ENCODE measurements at places on chromosomes 5 and 9. TPM values are rescaled to one million over a fixed set of nuclear protein-coding genes. Genes with fewer than 3 reads are reported as not detected.
A peak's percentile ranks its signal among the peaks of the same experiment; 100 is the strongest.

DNA sequence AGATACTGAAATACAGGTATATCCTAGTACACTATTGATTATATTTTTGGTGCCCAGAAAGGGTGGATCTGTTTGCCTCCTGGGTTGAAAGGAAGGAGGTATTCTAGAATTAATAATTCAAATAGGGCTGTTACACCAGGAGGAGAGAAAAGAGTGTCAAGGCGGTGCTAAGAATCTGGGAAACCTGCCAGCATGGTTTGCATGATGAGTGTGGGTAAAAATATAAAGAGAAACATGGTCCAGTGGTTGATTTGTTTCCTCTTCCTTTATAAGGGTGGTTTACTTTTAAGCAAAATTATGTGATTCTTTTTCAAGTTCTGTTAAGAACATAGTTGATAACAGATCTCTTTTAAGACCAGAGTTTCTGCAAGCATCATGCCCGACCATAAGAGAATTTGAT, 69.4 kb upstream of the NFIB start:
- H3K36me3 ChIP-seq: no peaks in the 10 kb centered on the region
- H3K27me3 ChIP-seq: peaks cover 22% of the 10 kb centered on the region
- H3K27ac ChIP-seq: no peak overlapping the region
- no peak for DNase-seq
- H3K4me1 ChIP-seq: no peaks in the 10 kb centered on the region
- no peak overlapping the region for H3K4me3 ChIP-seq

DNA sequence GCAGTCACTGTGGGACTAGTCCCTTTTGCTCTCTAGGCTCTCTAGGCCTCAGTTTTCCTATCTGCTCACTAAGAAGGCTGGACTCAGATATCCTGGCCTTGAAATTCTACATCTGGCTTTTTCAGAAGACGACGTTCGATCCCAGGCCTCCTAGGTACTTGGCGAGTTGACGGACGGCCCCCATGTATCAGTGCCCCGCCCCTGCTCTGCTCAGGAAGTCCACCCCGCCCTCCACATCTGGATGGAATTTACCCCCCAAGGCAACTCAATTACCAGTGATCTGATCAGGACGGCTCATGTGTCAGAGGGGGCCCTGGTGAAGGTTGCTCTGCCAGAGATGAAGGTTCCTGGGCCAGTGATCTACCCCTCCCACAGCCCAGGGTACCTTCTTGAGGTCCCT, 44.1 kb upstream of the SYNPO start:
- no peaks in the 10 kb centered on the region for H3K4me1 ChIP-seq
- H3K27ac ChIP-seq: no peak overlapping the region
- peaks cover 12% of the 10 kb centered on the region for H3K27me3 ChIP-seq
- no peak overlapping the region for H3K4me3 ChIP-seq
- DNase-seq: no peak
- H3K36me3 ChIP-seq: no peaks in the 10 kb centered on the region

DNA sequence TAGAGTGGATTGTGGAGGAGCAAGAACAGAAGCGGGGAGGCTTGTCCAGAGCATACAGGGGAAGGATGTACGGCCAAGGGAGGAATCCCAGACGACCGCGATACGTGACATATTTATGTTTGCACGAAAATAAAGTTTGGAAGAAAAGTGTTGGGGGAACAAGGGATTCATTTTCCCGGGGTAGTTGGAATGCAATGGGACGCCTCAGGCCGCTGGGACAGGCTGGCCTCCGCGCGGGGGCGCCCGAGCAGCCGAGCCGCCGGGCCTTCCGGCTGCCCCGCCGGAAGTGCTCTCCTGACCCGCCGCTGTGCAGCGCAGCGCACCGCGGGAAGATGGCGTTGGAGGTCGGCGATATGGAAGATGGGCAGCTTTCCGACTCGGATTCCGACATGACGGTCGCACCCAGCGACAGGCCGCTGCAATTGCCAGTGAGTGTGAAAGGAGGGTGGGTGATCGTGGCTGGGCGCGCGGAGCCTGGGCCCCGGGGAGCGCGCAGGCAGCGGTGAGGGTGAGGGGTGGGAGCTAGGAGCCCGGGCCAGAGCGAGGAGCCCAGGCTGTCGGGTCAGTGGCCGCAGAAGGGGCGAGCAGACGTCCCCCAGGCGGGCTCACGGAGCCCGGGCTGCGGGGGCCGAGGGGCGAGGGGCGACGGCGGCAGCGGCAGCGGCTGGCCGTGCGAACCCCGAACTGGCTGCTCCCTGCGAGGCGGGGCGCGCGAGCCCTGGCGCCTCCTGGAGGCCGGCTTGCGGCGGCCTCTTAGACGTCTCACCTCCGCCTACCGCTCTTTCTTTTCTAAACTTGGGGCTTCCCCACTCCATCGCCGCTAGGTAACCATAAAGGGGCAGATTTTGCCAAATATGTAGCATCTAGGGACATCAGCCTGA, at the start of gene PHAX:
TSS of gene PHAX (plus strand) at position 317 of the 881 bp plus-strand sequence. CDS start at position 333, 16 bp downstream.
- peak within 1 kb of the TSS; percentile 97 for H3K4me3 ChIP-seq
- no peaks in the 10 kb centered on the region for H3K27me3 ChIP-seq
- H3K36me3 ChIP-seq: peaks cover 3% of the 10 kb centered on the region
- peak within 1 kb of the TSS; percentile 79 for H3K27ac ChIP-seq
- DNase-seq: peak; percentile 53

DNA sequence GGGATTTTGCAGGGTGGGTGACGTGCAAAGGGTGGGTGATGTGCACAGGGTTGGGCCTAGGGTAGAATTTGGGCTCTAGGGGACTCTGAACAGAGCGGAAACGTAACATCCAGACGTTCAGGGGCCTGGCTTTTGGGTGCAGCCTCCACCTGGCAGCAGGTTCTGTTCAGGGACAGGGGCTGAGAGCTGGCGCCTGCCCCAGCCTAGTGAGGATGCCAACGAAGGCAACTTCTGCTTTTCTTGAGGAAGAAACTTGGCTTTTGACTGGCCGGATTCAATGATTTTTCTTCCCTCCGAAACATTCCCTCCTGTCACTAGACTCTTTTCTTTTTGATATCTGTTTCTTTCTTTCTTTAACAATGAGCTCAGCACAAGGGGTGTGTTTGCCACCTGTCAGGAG, 38.6 kb upstream of the SLC6A19 start:
- peaks cover 3% of the 10 kb centered on the region for H3K4me1 ChIP-seq
- H3K27ac ChIP-seq: no peak overlapping the region
- H3K36me3 ChIP-seq: peaks cover 16% of the 10 kb centered on the region
- DNase-seq: no peak
- peaks cover 42% of the 10 kb centered on the region for H3K27me3 ChIP-seq
- no peak overlapping the region for H3K4me3 ChIP-seq

- no peaks in the 10 kb centered on the region for H3K36me3 ChIP-seq
- no peak overlapping the region for H3K4me3 ChIP-seq
Observed at GRCh38 chr5:84285641-84286637, 98.7 kb downstream of the EDIL3 start.

DNA sequence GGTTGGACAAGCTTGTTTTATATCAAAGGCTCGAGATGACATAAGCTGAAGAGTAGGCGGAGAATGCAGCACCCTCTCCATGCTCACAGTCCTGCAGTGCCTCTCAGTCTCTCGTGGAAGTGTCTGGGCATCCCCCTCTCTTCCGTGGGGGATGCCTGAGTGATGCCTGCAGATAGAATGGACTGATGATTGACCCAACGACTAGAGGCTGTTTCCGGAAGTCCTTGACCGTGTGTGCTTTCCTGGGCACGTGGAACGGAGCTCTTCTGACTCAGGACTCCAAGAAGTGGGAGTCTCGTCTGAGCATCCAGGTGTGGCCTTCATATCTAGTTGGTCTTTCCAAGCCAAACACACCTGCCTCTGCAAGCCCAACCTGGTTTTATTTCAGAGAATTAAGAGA, 241.8 kb upstream of the IRX2 start:
- H3K27ac ChIP-seq: no peak overlapping the region
- H3K4me1 ChIP-seq: no peaks in the 10 kb centered on the region
- H3K4me3 ChIP-seq: no peak overlapping the region
- no peaks in the 10 kb centered on the region for H3K36me3 ChIP-seq
- H3K27me3 ChIP-seq: no peaks in the 10 kb centered on the region
- DNase-seq: no peak

GRCh38 chr5:13278148-13278547, 666.3 kb downstream of the DNAH5 start:
- H3K4me3 ChIP-seq: no peak overlapping the region
- no peak for DNase-seq
- no peaks in the 10 kb centered on the region for H3K4me1 ChIP-seq
- no peaks in the 10 kb centered on the region for H3K27me3 ChIP-seq

GRCh38 chr9:93656426-93657239, 80.2 kb downstream of the PHF2 start:
- no peak overlapping the region for H3K4me3 ChIP-seq
- H3K27me3 ChIP-seq: no peaks in the 10 kb centered on the region
- peaks cover 4% of the 10 kb centered on the region for H3K4me1 ChIP-seq
- peaks cover 3% of the 10 kb centered on the region for H3K36me3 ChIP-seq
- no peak overlapping the region for H3K27ac ChIP-seq

- DNase-seq: no peak
- H3K4me1 ChIP-seq: peaks cover 2% of the 10 kb centered on the region
- H3K36me3 ChIP-seq: no peaks in the 10 kb centered on the region
- H3K27ac ChIP-seq: no peak overlapping the region
- no peak overlapping the region for H3K4me3 ChIP-seq
- peaks cover 10% of the 10 kb centered on the region for H3K27me3 ChIP-seq
Observed at GRCh38 chr9:134630393-134630790, 11.2 kb upstream of the COL5A1 start.

Gene SPINK6
- not detected for total RNA-seq

Gene GABRB2
- not detected for total RNA-seq

Measured in T-helper 17 cell (primary cell).